Activated CD4-positive, alpha-beta T cell treated with anti-CD3 and anti-CD28 coated beads for 24 hours (primary cell): ENCODE measurements at places on chromosomes 2 and 18.

DNA sequence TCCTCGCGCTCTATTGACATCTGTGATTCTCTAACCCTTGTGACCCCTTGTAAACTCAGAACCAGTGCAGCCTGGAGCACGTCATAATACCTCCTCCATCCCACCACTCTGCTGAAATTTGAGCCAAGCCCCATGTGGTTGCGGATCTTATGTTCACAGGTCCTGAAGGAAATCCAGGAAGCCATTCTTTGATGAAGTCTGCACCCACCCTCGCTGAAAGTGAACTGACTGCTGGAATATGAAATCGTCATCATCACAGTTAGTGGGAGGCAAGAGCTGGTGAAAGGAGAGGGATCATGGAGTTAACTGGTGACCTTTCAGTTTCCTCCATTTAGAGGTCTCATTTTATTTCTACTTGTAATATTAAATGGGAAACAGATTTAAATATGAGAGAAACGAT is 21.6 kb downstream of the ZEB2 start:
- DNase-seq: no peak

- no peak for DNase-seq
These were observed 5.6 kb upstream of the SMIM21 start for GRCh38 chr18:75433098-75433497.

- DNase-seq: no peak
These were observed 19.6 kb downstream of the ANO7 start for GRCh38 chr2:241208058-241208457.

- no peak for DNase-seq
These were observed 816 bp downstream of the GALNT14 start for GRCh38 chr2:31137211-31138036.

GRCh38 chr2:20365249-20365817 is 14.7 kb upstream of the PUM2 start:
- no peak for DNase-seq
